ENCODE measurements at places on chromosomes 5 and 9.

DNA sequence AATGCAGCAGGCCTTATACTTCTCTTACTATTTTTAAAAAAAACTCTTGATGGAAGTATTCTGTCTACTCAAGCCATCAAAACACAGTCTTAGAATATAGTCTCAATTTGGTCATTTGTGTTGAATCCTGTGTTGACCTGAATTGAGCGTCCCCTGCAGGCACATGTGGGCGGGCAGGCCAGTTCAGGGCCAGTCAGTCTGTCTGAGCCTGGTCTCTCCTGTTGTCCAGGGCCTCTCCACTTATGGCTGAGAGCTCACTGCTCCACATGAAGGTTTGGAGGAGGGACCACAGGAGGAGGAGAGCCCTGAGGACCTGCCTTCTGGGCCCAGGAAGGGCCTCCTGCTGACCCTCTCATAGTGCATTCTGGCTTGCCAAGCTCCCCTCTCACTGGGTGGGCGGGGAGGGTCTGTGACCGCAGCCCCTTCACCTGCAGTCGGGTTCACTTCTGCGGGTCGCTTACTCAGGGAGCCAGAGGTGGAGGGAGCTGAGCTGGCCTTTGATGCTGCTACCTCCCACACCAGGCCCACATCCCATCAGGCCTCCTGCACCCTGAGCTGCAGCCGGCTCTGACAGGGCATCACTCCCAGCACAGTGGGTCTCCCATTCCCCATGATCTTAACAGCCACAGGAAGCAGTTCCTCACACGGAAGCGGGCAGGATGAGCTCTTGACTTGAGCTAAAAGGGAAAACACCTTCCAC lies 178.2 kb upstream of the S1PR3 start:
- no peak for DNase-seq

DNA sequence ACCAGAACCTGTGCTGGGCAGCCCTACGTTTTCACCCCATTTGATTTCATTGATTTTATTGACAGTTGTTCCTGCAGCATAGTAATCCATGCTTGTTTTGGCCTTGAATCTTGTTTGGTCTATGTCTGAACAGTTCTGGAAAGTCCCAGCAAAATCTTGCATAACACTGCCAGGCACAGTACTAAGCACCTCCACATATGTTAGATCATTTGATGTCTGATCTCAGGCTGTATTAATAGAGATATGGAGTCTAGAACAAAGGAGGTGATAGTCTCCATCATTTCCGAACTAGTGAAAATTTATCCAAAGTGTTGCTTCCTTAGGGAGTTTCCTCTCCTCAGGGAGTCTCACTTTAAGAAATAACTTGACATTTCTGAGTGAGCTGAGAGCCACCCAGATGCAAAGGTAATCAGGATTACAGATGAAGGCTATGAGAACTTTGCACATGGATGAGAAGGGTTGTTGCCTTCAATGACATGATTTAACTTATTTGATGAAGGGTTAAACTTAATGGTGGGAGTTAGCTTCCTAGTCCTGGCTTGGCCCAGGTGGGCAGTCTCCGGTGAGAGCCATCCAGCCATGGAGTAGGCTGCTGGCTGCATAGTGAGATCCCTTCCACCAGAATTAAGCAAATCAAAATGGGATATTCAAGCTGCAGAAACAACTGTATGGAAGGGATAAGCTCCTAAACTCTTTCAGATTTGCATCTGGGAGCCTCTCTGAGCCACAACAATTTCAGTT lies 173.8 kb upstream of the MVB12B start:
- DNase-seq, result no peak

DNA sequence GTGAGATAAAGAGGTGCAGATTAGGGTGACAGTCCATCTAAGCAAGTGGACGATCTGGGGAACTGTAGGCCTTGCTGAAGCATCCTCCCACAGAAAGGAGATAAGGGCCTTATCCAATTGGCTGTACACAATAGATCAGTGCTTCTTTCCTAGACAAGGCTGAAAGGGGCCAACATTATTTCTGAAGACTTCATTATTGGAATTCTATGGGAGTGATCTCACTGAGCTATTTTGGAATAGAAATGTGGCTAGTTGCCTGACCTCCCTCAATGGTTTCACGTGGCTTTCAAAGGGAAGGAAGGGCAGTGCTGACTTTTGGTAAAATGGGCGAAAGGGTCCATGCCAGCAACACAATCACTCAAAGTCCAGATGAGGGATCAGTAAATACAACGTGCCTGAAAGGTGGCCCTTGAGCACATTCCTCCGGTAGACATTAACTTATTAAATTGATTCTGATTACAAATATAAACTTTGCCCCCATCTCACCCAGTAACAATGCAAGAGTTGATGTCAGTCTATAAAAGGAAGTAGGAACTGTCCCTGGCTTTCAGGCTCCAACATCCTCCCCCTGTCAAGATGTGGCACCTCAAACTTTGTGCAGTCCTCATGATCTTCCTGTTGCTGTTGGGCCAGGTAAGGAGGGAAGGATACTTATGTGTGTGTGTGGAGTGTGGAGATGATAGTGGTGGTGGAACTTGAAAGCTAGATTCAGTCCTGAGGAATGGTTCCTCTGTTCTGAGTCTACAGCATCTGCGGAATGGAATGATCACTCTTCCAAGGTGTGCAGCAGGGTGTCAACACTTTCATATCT lies at the start of gene LEAP2:
Gene LEAP2, plus strand, starts transcription at position 550 of the 811 bp plus-strand sequence. Its CDS starts 27 bp downstream, at position 577.
- DNase-seq, result no peak

- DNase-seq, result no peak
Observed at GRCh38 chr9:121735065-121735792, 83.8 kb downstream of the DAB2IP start.

All from ovary (tissue), 10 donors.